ENCODE measurements at places on chromosomes 2 and 18. TPM values are rescaled to one million over a fixed set of nuclear protein-coding genes. Genes with fewer than 3 reads are reported as not detected.

The FEV gene
- total RNA-seq: not detected

The RAB27B gene
- total RNA-seq: not detected

The OTOS gene
- 0.73 TPM for total RNA-seq

The CASP8 gene
- 11.6 TPM for total RNA-seq

The TMEM17 gene
- total RNA-seq: 0.51 TPM

The POU3F3 gene
- 2.3 TPM for total RNA-seq

The NTSR2 gene
- total RNA-seq: not detected

The POTEE gene
- total RNA-seq: 1.0 TPM

The ATP8B1 gene
- not detected for total RNA-seq

The FBXO36 gene
- 0.13 TPM for total RNA-seq

The SCRN3 gene
- 14.4 TPM for total RNA-seq

The FABP1 gene
- total RNA-seq: 0.32 TPM

The TRIM54 gene
- 0.34 TPM for total RNA-seq

The FLACC1 gene
- total RNA-seq: 0.55 TPM

The IL1RN gene
- total RNA-seq: not detected

The COL6A3 gene
- 0.04 TPM for total RNA-seq

The SERPINB13 gene
- not detected for total RNA-seq

The ARHGAP25 gene
- 6.3 TPM for total RNA-seq

The CENPA gene
- 50.2 TPM for total RNA-seq

The C2orf76 gene
- total RNA-seq: 7.0 TPM

The CKAP2L gene
- 33.7 TPM for total RNA-seq

The EHBP1 gene
- total RNA-seq: 29.1 TPM

The SIX3 gene
- total RNA-seq: 2.0 TPM

The ALPG gene
- total RNA-seq: not detected

The MAPK4 gene
- total RNA-seq: not detected

The ARL6IP6 gene
- 35.8 TPM for total RNA-seq

The ACTG2 gene
- total RNA-seq: not detected

The AOX1 gene
- total RNA-seq: 0.57 TPM

The SERPINB11 gene
- not detected for total RNA-seq

The CYS1 gene
- total RNA-seq: not detected

The SATB2 gene
- 14.8 TPM for total RNA-seq

The SLC11A1 gene
- 0.36 TPM for total RNA-seq

The GALNT5 gene
- total RNA-seq: 0.02 TPM

The FTCDNL1 gene
- 2.6 TPM for total RNA-seq

The GALNT14 gene
- not detected for total RNA-seq

The MAPRE3 gene
- 0.57 TPM for total RNA-seq

The KRTCAP3 gene
- total RNA-seq: 1.2 TPM

The TOGARAM2 gene
- total RNA-seq: 0.73 TPM

The STAT4 gene
- total RNA-seq: 0.16 TPM

The ALLC gene
- total RNA-seq: not detected

The MOCOS gene
- total RNA-seq: not detected

The OSBPL6 gene
- total RNA-seq: 13.6 TPM

The PREPL gene
- 64.1 TPM for total RNA-seq

The CNDP1 gene
- not detected for total RNA-seq

The RAB6C gene
- not detected for total RNA-seq

The DNAJC5G gene
- total RNA-seq: not detected

The MROH2A gene
- not detected for total RNA-seq

The CCDC102B gene
- 0.91 TPM for total RNA-seq

The GKN2 gene
- not detected for total RNA-seq

The KIF3C gene
- 5.3 TPM for total RNA-seq

The PIEZO2 gene
- 0.32 TPM for total RNA-seq

All from SJCRH30 (cell line).